ENCODE measurements at places on chromosomes 4 and X. TPM values are rescaled to one million over a fixed set of nuclear protein-coding genes. Genes with fewer than 3 reads are reported as not detected.

NKRF gene
- polyA plus RNA-seq: 7.1 TPM

MSX1 gene
- polyA plus RNA-seq: 0.18 TPM

PAGE1 gene
- not detected for polyA plus RNA-seq

NLGN3 gene
- polyA plus RNA-seq: 0.15 TPM

ENPEP gene
- not detected for polyA plus RNA-seq

SPANXC gene
- polyA plus RNA-seq: not detected

UGT2B28 gene
- not detected for polyA plus RNA-seq

SMIM20 gene
- polyA plus RNA-seq: 65.3 TPM
